ENCODE measurements at places on chromosomes 5 and 9.
A peak's percentile ranks its signal among the peaks of the same experiment; 100 is the strongest.

- DNase-seq: no peak
Measured at GRCh38 chr5:149422366-149423048, 43.4 kb upstream of the IL17B start.

DNA sequence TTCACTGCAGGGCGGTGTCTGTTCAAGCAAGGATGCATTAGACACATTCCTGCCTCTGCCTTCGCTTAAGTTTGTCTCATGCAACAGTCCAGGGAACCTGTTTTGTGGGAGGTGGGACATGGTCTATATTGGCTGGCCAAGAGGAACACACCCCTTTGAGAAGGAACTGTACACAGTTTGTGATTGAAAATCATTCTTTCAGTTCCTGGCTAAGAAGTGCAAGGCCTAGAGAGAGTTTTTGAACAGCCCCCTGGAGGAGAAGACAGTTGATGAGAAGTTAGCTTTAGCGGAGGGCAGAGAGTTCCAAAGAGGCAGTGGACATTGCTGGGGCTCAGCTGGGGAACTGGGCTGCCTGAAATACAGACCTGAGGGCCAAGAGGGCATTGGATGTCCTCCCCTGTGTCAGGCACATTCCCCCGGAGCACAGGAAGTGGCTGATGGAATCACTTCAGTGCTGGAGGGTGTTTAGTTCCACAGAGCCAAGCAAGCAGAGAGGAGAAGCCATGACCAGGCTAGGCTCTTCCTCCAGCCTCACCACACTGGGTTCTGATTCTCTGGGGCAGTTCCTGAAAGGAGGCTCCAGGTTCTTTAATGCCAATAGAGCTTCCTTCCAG lies 66.6 kb downstream of the RGS3 start:
- no peak for DNase-seq

DNA sequence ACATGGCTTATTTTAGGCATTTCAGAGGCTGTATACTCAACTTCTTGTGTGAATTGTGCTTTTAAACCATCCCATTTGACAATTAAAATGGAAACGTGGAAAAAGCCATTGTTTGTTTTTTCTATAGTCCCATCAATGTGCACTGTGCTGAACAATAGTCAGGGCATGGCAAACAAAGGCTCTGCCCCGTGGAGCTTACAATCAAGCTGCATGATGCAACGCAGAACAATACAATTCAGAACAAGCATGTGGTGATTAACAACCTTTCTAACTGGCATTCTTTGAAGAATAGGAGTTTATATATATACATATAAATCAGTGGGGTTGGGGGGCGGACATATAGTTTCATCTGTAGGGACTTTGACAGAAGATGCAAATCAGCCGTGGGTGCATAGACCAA lies 2125.4 kb upstream of the WWC1 start:
- no peak for DNase-seq

- DNase-seq: no peak
Measured at GRCh38 chr5:154373729-154374179, 72.0 kb upstream of the SAP30L start.

- DNase-seq: no peak
Measured at GRCh38 chr9:92429836-92430235, 5.6 kb upstream of the OMD start.

DNA sequence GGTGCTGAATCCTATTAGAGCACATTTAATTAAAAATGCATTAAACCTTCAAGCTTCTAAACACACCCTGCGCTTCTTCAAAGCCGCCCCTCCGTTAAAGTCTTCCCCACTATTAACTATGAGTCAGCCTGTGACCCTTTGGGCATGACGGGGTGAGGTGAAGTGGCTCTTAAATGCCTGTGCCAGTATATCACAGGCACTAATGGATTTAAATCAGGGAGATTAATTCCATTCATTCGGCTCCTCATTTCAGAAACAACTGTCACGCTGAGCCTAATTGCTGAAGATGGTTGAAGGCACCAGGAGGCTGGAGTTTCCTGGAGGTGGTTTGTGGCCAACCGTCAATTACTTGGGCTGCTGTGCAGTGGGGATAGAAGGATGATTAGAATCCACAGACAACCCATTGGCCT lies 192.6 kb upstream of the MSX2 start:
- no peak for DNase-seq

GRCh38 chr9:89048616-89049015 lies 57.3 kb downstream of the S1PR3 start:
- DNase-seq: no peak

GRCh38 chr5:119810217-119810616 lies 180.9 kb downstream of the FAM170A start:
- no peak for DNase-seq

DNA sequence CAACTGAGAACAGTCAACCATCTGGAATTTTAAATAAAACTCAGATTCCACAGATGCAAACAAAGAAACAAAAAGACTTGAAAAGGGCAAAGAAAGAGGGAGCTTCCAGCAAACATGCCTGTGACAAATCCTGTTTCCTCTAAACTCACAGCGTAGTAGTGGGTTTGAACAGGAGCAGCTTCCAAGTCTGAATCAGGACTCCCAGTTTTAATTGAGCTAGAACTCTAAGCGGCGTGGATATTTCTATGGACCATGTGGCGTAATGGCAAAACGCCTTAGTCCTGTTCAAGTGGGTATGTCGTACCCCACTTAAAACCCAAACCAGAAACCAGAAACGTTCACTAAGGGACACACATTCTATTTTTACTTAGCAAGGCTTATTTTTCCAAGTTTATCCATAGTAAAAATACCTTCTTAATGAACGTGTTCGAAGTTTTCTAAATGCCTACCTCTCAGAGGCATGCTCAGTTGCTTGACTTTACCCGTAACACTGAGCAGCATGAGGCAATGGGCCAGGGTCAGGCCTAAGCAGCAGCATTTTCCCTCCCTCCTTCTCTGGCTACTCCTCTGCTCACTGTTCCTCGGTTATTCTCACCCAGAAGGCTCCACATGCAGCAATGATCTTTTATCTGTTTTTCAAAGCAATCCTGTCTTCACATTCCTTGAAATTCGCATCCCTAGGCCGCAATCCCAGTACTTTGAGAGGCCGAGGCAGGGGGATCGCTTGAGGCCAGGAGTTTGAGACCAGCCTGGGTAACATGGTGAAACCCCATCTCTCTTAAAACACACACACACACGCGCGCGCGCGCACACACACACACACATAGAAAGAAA lies 77.9 kb downstream of the FNBP1 start:
- DNase-seq: peak; percentile 34

DNA sequence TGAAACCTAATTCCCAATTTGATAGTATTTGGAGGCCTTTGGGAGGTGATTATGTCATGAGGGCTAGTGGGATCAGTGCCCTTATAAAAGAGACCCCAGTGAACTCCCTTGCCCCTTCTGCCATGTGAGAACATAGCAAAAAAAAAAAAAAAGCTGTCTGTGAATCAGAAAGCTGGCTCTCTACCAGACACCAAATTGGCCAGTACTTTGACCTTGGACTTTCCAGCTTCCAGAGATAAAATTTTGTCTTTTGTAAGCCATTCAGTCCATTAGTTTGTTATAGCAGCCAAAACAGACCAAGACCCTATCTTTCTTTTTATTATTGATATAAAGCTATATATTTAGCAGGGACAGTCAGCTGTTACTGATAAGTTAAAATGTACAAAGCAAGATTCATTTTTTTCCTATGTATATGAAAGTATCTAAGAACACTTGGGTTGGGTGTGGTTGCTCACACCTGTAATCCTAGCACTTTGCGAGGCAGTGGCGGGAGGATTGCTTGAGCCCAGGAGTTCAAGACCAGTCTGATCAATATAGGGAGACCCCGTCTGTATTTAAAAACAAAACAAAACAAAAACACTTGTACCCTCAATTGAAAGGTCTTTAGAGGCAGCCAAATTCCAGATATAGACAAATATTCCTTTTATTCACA lies 8.1 kb upstream of the C5orf24 start:
- DNase-seq: no peak

- no peak for DNase-seq
Measured at GRCh38 chr5:17223367-17224185, 6.1 kb downstream of the BASP1 start.

DNA sequence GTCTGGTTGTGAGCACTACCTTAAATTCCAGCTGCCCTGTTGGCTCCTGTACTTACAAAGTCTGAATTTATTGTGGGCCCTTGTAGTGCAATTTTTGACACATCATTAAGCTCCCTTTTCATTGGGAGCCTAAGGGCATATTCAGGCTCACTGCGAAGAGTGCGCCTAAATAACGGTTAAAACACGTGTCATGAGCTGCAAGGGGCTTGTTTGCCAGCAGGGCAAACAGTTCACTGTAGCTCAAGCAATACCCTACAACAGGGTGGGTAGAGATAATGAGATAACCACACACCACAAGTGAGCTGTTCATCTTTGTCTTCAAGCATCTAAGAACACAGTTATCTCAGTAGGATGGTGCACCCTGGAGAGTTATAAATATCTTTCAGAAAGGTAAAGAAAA lies 214.2 kb downstream of the SLF1 start:
- no peak for DNase-seq

- DNase-seq: no peak
Measured at GRCh38 chr5:148012801-148013200, 51.0 kb upstream of the SPINK5 start.

- no peak for DNase-seq
Measured at GRCh38 chr9:82490019-82490499, 501.5 kb downstream of the SPATA31D1 start.

DNA sequence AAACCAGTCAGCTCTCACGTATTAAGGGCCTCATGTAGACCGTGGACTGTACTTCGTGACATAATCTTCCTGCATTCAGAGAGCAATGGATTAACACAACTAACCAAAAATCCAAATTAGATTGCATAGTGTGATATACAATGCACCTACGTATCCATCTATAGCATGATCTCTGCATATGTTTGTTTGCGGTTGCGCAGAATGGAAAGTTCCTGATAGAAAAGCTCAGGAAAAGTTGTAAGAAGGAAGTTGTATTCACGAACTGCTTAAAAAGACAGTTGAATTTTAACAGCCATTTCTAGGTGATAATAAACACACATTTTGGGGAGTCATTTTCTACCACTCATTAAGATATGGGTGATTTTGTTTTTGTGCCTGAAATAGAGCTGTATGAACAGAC lies 869.0 kb downstream of the TLE4 start:
- DNase-seq: no peak

GRCh38 chr5:181217111-181217802 lies 5.8 kb upstream of the TRIM41 start:
- DNase-seq: peak; percentile 51

- no peak for DNase-seq
Measured at GRCh38 chr5:133794771-133795415, 173.5 kb downstream of the C5orf15 start.

DNA sequence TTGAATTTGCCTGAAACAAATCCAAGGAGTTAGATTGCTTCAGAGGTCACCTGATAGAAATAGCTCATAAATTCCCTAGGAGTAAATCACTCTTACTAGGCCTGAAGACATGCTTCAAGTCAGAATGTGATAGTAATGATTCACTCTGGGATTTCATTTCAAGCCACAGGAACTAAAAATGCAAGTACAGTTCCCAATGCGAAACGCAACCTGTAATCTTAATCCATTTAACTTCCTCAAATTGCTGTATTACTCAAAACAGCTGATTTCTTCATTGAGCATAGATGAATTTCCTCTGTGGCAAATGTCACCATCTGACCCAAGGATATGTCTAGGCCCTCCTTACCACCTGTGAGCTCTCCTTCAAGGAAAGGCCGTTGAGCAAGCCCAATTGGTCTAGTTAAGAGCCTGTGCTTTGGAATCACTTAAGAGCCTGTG lies 32.1 kb upstream of the IL6ST start:
- DNase-seq: no peak

DNA sequence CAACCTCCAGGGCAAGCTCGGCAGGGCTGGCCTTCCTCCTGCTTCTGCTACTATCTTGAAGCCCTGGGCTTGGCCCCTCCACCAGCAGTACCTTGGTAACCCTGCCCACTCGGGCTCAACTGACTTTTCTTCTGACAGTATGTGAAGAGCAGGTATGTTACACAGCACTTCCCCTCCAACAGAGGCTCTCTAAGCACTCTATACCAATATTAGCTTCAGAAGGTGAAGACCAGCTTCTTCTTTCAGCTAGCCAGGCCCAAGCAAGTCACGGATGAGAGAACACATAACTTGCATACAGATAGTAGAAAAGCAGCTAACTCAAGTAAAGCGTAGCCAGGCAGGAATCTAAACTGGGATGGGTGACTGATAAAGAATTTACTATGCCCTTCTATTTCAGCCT lies 64.3 kb downstream of the FEM1C start:
- no peak for DNase-seq
